ENCODE measurements at places on chromosomes 2 and 18. TPM values are rescaled to one million over a fixed set of nuclear protein-coding genes. Genes with fewer than 3 reads are reported as not detected.

The STEAP3 gene
- total RNA-seq = not detected

The TOGARAM2 gene
- under 0.01 TPM for total RNA-seq

The TEX44 gene
- total RNA-seq = not detected

The C1QL2 gene
- 1.6 TPM for total RNA-seq

The CERKL gene
- total RNA-seq = 1.1 TPM

The TET3 gene
- 20.9 TPM for total RNA-seq

The CNGA3 gene
- total RNA-seq = 4.4 TPM

The SPOPL gene
- 29.3 TPM for total RNA-seq

DNA sequence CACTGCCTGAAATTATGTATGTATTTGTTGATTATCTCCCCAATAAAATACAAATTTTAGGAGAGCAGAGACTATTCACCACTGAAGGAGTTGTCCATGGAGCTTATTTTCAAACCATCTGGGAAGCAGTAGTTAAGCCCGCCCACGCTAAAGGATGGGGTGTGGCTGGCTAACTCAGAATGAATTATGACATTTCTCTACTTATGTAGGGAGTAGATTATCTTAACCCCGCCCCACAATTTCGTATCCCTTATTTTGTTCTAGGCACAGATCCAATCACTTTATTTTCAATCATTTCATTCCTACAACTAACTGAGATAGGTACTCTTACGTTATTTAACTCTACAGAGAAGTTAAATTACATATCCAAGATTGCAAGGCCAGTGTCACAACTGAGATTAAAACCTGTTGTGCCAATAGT is 1.4 kb upstream of the LAPTM4A start:
- DNase-seq = no peak

DNA sequence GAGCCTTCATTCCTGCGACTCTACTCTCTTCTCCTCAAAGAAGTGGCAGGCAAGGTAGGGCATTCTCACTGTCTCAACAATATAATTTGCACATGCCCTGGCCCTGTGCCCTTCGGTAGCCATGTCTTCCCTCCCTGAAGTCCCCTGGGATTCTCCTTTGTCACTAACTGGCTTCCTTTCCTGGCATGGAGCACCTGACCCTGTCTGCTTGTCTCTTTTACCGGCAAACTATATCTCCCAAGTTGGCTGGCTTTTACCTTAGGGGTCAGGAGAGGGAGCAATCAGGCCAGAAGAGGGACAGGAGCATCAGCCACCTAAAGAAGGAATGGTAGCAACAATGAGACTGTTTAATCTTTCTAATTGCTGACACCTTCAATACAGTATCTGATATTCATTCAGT is 51.9 kb upstream of the RMDN2 start:
- DNase-seq = no peak

- DNase-seq = no peak
These were observed 245.0 kb upstream of the FN1 start for GRCh38 chr2:215680605-215681598.

DNA sequence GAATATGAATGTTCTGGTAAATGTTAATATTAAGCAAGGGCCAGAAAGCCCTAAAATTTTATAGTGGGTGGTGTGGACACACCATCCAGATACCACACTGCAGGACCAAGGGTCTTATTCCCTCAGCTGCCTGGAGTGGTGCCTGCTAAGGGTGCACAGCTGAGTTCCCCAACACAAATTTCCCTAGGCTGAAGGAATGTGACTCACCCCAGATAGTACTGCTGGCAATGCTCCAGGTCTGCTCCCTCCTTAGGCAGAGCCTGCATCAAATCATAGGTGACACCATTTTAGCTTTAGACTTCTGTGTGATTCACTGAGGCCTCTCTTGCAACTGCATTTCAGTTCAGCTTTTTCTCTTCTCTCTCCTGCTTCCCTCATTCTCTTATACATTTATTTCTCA is 321.1 kb downstream of the SATB2 start:
- no peak for DNase-seq

GRCh38 chr2:220966636-220967035 is 605.5 kb downstream of the EPHA4 start:
- DNase-seq = no peak

GRCh38 chr18:45110577-45111501 is 430.2 kb downstream of the SETBP1 start:
- DNase-seq = no peak

DNA sequence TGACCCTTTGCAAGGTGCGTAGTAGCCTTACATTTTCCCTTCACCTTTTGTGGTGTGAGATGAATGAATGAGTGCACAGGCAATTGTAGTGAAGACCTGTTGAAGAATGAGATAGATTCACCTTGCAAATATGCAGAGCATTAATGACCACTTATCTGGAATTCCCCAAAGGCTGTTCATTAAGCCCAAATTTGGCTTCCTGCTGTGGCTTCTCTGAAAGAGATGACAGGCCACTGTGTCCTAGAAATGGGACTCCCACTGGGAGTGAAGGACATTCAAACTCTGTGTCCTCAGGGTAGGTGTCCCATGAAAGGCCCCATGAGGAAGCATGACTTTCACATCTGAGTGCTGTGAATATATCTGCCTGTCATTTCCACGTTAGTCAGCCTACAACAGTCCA is 1821.8 kb upstream of the PIK3C3 start:
- no peak for DNase-seq

DNA sequence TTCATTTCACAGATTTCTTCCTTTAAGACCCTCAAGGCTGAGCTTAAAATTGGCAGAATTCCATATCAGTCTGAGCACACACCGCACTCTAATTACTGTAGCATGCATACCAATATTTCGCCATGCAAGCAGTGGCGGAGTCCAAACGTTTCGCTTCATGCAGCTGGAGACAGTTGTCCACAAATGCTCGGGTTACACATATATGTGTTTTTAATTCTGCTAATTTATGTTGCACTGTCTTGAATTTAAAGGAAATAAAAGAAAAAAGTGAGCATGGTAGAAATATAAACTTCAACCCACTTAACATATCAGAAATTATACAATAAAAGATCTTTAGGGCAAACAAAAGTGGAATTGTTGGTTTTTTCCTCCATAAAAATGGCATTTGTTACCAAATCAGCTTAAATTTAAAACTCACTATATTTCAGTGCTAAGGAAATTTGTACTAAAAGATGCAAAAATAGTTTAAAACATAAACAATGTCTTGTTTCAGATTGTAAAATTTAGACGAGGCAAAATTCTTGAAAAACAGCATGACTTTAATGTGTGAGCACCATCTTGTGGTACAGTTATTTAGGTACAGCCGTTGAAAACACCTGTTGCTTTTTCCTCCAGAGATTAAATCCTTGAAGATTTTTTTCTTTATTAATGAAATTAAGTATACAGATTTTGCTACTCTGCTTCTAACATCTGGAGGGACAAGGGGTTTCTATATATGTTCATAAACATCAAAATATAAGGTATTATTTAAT is 24.1 kb upstream of the KANSL1L start:
- no peak for DNase-seq

All from occipital lobe (tissue), 3 donors.